ENCODE measurements at places on chromosomes 1 and 21. TPM values are rescaled to one million over a fixed set of nuclear protein-coding genes. Genes with fewer than 3 reads are reported as not detected.

Gene CFAP107
- not detected for total RNA-seq

Gene TNFRSF14
- total RNA-seq, result 263 TPM

Gene GUCA2A
- not detected for total RNA-seq

Gene RAD54L
- total RNA-seq, result 33.3 TPM

Gene CD1E
- total RNA-seq, result not detected

Gene ZC3H12A
- total RNA-seq, result 58.3 TPM

Gene KRTAP21-2
- total RNA-seq, result not detected

Gene ACTL8
- total RNA-seq, result not detected

Gene CRYAA
- not detected for total RNA-seq

All from T-helper 1 cell treated with Interleukin-12 subunit alpha and Interleukin-12 subunit beta and Interleukin-4 antibody, amounts not matched to agents 30 ng/mL and 1 ng/mL, for 36 hours (primary cell).